ENCODE measurements at places on chromosomes 7 and 10. TPM values are rescaled to one million over a fixed set of nuclear protein-coding genes. Genes with fewer than 3 reads are reported as not detected.

The SCIN gene
- total RNA-seq: 5.1 TPM

GRCh38 chr10:114394531-114394930, 9.8 kb downstream of the AFAP1L2 start:
- DNase-seq: no peak

The COL13A1 gene
- total RNA-seq: 6.0 TPM

GRCh38 chr10:42864575-42864974, 82.0 kb downstream of the BMS1 start:
- no peak for DNase-seq

DNA sequence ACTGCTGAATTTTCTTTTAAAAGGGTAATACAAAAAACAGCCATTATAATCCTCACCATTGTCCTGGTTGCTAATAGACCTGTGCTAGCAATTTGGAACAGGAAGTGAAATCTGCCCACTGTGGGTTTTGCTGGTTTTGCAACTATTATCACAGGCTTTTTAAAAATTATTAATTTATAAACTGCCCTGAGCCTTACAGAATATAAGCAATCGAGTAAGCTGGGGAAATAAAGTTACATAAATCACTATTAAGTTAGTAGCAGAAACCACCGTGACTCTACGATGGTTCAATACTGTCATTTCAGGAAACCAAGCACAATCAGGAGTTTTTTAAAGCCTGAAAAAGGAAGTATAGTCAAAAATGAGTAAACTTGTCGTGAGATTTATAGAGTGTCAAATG, 62.3 kb downstream of the TMEM26 start:
- no peak for DNase-seq

DNA sequence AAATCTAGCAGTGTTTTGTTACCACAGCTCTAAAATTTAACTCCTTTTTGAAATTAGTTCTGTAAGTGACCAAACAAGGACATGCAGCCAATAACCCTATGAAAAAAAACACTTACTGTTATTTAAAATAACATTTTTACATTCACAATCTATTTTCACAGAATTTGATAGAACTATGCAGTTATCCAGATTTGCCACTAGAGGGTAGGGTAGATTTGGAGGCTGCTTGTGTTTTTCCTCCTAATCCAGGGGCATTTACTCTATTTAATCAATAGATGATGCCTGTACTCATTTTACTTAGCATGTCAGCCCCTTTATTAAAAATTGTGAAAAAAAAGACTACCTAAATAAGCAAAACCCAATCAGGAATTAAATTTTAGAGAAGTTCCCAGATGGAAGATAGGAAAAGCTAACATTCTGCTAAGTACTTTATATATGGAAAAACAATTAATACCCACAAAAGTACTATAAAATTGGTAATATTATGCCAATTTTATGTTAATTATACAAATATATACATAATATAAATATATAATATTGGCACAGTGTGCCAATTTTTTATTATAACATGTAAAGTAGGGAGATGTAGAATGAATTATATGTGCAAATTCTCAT, 18.1 kb upstream of the LIPK start:
- DNase-seq: no peak

DNA sequence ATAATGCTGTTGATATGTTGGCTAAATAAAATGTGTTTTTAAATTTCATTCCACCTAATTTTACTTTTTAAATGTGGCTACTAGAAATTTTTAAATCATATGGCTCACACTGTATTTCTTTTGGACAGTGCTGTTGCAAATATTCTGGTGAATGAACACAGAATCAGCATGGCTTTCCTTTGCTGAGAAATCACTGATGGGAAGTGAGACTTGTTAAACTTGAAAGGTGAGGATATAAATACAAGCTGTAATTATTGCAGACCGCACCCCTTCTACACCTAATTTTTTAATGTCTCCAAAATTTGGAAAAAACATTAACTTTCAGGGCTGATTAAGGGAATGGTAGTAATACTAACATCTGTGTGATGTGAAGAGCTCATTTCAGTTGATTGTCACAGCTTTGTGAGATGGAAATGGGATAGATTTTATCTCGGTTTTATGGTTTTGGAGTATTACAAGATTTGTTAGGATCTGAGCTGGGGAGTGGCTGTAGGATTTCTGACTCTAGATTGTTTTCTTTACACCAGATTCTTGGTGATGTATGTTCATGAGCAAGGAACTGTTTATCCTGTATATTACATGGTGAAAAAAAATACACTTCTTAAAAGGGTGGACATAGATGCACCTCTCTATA, 1.3 kb downstream of the MIOS start:
- no peak for DNase-seq

- DNase-seq: no peak
These were observed 26.5 kb upstream of the CHST15 start for GRCh38 chr10:124119946-124120345.

The SERPINE1 gene
- 160 TPM for total RNA-seq

- no peak for DNase-seq
These were observed 84.8 kb upstream of the PHF14 start for GRCh38 chr7:10888861-10889260.

DNA sequence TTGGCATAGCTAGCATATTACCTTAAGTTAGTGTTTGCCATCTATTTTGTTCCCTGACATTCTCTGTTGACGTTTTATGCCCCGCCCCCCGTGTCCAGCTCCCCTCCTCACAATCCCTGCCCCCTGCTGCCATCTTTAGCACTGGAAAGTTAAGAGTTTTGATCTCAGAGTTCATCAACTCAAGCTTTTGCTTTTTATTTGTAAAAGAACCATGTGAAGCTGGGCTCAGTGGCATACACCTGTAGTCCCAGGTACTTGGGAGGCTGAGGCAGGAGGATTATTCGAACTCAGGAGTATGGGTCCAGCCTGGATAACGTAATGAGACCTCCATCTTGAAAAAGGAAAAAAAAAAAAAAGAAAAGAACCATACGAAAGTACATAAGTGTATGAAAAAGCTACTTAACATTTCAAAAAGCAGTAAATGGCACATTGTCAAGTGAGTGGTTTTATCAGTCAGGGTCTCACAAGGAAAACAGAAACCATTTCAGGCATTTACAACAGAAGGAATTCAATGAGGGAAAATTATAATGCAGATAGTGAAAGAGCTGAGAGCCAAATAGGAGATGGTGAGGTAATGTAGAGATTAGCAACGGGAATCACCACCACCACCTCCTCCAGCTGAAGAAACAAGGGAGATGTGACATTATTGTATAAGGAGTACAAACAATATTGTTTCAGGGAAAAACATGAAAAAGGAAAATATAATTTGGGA, 64.9 kb downstream of the MCU start:
- DNase-seq: no peak

DNA sequence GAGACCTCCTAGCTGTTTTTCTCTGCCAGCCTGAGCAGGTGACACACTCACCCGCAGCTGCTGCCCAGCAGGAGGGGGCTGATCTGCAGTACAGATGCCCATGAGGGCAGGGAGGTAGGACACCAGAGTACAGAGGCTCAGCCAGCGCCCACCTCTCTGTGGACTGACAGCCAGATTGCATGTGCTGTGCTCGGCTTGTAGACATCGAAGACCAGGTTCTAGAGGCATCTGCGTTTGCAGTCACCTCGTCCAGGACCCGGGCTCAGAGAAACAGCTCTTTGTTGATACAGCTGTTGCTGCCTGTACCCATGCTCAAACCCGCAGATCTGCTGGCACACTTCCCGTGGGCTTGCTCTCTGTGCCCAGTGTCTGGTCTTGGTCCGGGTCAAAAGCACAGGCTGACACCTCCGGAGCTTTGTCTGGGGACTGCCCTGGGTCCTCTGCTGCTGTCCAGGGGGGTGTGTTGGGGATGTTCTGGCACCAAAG, 224.7 kb downstream of the GLRX3 start:
- DNase-seq: no peak

The PNLIPRP3 gene
- not detected for total RNA-seq

The H2BK1 gene
- not detected for total RNA-seq

DNA sequence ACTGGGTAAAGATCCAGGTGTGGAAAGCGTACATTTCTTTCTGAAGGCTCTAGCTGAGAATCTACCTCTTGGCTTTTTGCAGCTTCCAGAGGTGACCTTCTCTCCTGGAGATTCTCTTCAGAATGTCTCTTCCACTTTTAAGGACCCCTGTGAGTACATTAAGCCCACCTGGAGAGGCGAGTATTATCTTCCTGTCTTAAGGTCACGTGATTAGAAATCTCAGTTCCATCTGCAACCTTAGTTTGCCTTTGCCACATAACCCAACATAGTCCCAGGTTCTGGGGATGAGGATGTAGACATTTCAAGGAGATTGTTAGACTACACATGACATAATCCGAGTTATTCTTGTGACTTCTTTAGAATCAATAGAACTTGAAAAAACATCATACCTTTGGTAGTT, 665.5 kb upstream of the POM121L12 start:
- DNase-seq: no peak

The TBXAS1 gene
- total RNA-seq: 11.1 TPM

- no peak for DNase-seq
These were observed 28.1 kb upstream of the NEUROD6 start for GRCh38 chr7:31368620-31369019.

DNA sequence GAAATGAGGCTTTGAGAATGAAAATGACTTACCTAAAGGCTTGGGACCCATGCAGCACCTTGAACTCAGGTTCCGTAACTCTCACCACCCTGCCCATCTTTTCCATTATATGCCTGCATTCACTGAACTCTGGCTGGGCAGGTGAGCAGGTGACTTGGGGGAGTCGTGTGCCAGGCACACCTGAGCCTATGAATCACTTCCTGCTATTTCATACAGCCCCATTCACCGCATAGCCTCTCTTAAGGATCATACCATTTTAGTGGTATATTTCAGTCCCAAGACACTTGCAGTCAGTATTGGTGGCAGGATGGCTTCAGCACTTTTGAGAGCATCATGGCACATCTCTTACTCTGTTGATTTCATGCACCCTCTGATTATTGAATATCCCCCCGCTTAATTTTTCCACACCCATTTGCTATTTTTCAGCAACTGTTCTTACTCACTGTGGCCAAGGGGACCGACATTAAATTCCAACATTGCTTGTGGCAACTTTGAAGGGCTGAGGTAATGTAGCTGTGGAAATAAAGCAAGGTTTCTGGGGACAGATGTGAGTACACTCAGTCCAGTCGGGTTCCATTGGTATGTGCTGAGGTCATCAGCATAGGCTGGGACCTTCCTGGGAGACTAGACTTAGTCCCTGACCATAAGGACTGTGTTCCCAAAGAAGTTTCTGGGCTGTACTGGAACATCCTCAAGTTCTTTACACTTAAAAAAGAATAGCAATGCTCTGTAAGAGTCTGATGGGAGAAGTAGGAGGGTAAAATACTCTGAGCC, 39.8 kb upstream of the ZNF438 start:
- DNase-seq: no peak

The PTN gene
- total RNA-seq: 21.5 TPM

The EN2 gene
- total RNA-seq: not detected

The VAX1 gene
- not detected for total RNA-seq

DNA sequence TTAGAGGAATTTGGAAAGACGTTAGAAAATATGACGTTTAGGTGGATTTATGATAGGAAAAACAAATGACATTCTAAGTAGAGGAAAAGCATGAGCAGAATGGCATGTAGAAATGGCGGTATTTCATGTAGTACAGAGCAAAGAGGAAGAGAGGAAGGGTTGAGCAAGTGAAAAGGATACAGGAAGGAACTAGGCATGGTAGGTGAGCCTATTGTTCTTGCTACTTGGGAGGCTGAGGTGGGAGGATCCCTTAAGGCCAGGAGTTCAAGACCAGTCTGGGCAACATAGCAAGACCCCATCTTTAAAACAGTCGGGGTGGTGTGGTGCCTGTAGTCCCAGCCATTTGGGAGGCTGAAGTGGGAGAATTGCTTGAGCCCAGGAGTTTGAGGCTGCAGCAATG, 1.2 kb downstream of the GTPBP10 start:
- DNase-seq: no peak

- DNase-seq: no peak
These were observed 13.5 kb upstream of the ITIH2 start for GRCh38 chr10:7689591-7689990.

DNA sequence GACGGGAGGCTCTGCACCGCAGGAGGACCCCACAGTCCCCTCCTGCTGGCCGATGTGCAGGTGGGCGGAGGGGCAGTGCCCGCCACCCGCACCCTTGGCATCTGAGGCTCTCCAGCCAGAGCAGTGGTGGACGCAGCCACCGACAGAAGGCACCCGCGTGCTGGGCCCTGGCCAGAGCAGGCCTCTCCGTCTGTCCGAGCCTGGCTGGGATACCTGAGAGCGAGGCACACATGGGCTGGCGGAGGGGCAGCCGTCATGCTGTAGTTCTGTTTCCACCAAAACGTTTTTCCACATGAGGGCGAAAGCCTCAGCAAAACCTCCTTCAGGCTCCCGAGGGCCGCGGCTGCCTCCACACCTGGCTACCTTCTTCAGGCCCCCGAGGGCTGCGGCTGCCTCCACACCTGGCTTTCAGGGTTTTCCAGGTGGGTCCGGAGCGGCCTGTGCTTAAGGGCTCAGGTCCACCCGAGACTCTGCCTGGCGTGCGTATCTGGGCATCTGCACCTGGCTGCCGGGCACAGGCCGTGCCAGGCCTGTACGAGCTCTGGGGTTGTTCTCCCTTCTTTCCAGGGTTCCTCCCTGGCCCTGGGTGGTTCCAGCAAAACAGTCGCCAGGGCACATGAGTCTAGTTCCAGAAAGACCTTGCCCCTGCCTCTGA, 115.5 kb downstream of the INPP5A start:
- DNase-seq: no peak

The LIPF gene
- total RNA-seq: not detected

DNA sequence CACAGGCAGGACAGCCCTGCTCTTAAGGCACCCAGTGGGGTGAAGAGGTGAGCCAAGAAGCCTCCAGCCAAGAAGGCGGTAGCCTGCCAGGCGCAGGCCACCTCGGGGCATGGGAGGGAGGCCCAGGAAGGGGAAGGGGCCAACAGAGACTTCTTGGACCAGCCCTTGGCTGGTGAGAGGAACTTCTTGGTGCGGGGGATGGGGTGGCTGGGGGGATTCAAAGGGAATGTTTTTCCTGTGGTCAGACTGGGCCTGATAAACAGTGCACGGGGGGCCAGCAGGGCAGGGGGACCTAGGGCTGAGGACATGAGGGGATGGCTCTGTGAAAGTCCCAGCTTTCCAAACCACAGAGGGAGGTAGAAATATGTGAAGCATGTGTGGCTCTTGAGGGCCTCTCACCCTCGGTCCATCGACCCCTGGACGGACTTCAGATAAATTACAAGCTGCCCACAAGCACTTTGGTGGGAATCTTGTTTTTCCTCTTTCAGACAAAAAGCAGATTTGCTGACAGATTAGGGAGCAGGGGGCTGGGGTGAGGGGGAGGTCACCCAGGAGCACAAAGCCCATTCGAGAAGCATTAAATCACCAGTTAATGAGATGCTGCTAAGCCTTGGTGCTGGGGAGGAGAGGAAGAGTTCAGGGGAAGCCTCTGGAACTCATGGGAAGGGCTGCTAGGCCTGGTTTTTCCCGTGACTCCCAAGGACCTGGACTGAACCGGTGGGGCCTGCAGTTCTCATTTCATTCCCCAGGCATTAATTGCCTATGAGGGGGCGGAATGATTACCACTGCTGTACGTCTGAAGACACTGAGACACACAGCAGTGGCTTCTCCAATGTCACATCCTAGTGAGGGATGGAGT, 11.3 kb downstream of the CRYGN start:
- DNase-seq: no peak
